ENCODE measurements at places on chromosomes 3 and 15. TPM values are rescaled to one million over a fixed set of nuclear protein-coding genes. Genes with fewer than 3 reads are reported as not detected.

- no peak for DNase-seq
Measured at GRCh38 chr15:68951813-68952212, 21.5 kb downstream of the SPESP1 start.

DNA sequence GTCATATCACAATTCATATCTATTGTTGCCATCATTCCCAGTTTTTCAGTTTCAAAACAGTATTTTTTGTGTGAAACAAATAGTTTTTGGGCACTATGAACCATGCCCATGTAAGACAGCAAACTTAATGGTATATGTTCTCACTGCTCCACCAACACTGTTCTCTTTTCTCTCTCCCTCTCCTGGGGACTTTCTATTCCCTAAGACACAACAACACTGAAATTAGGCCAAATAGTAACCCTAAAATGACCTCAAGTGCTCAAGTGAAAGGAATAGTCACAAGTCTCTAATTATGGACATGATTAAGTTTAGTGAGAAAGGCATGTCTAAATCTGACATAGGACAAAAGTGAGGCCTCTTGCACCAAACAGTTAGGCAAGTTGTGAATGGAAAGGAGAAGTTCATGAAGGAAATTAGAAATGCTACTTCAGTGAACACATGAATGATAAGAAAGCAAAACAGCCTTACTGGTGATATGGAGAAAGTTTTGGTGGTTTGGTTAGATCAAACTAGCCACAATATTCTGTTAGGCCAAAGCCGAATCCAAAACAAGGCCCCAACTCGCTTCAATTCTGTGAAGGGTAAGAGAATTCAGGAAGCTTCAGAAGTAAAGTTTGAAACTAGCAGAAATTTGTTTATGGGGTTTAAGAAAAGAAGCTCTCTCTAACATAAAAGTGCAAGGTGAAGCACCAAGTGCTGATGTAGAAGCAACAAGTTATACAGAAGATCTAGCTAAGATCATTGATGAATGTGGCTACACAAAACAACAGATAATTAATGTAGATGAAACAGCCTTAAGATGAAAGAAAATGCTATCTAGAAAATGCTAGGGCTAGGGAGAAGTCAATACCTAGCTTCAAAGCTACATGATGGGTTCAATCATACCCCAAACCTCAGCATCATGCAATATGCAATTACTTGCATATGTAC, 104.2 kb downstream of the CBLB start:
- no peak for DNase-seq

- no peak for DNase-seq
Measured at GRCh38 chr15:64800476-64800875, 25.0 kb downstream of the PIF1 start.

- DNase-seq = peak; percentile 61
Measured at GRCh38 chr3:156449710-156450574, 105.0 kb downstream of the SSR3 start.

The PPP1R14D gene
- total RNA-seq = not detected

The ATP8B4 gene
- total RNA-seq = 0.60 TPM
